ENCODE measurements at places on chromosomes 4 and X.

DNA sequence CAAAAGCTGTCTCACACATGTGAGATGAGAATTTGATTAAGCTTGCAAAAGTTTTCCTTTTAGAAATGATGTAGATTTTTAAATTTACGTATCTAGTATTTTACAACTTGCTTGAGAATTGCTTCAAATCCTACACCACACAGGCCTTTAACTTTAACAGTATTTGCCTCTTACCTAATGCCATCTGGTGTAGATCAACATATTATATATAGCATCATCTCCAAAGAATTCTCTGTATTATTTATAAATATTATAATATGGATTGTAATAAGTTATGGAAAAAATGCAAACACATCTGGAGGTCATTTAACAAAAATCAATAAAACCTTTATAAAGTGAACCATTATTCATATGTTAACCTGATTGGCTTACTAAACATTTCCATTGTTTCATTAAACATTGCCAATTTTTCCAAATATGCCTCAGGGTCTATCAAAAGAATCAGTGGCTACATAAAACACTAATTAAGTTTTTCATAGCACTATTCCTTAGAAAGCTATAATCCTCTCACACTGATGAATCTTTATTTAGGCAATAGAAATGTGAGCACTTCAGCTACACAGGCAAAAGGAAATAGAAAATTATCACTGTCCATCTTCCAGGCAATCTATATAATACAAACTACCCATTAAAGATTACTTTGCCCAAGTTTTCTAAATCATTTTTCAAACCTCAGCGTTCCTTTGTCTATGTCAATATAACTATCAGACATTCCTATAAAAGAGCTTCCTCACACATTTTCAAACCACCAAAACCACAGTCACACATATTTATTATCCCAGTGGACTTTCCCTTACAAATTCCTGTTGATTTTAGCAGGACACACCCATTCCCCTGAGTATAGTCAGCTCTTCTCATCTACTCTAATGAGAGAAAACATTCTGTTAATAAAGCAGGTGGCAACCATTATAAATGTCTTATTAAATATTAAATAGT lies 83.5 kb upstream of the INTU start:
- no peak for DNase-seq

GRCh38 chr4:138348055-138348454 lies 105.9 kb upstream of the SLC7A11 start:
- DNase-seq, result no peak

DNA sequence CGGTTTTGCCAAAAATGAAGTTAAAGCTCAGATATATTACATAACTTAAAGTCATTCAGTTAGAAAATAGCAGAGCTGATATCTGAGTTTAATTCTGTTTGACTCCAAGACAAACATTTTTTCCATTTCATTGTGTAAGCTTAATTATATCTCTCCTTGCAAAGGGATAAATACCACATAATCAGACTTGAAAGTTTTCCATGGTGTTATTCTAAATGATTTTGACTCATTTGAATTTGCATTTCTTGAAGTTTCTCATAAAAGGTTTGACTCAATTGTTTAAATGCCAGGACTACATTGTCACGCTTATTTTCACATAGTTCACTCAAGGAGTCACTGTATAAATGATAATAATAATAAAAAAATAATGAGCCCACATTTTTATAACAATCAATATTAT lies 39.4 kb upstream of the DDX60 start:
- no peak for DNase-seq

GRCh38 chr4:80311130-80311529 lies 24.4 kb upstream of the CFAP299 start:
- DNase-seq, result no peak

GRCh38 chr4:72895408-72895807 lies 174.1 kb downstream of the COX18 start:
- DNase-seq, result no peak

All from HuH-7.5 (cell line).